Endothelial cell of umbilical vein (primary cell): ENCODE measurements at places on chromosomes 7 and 10. TPM values are rescaled to one million over a fixed set of nuclear protein-coding genes. Genes with fewer than 3 reads are reported as not detected.

The HOXA2 gene
- 2.2 and 2.3 TPM in 2 replicates for total RNA-seq

The EN2 gene
- total RNA-seq: not detected in 2 replicates

The AOAH gene
- not detected in 2 replicates for total RNA-seq

The LRRD1 gene
- 0.46 TPM in 1 of 2 replicates, not detected in the other for total RNA-seq

The MLXIPL gene
- not detected in 2 replicates for total RNA-seq

The AKR1C8 gene
- not detected in 2 replicates for total RNA-seq

GRCh38 chr7:150443793-150444540, 6.5 kb upstream of the GIMAP8 start:
- DNase-seq: no peak

DNA sequence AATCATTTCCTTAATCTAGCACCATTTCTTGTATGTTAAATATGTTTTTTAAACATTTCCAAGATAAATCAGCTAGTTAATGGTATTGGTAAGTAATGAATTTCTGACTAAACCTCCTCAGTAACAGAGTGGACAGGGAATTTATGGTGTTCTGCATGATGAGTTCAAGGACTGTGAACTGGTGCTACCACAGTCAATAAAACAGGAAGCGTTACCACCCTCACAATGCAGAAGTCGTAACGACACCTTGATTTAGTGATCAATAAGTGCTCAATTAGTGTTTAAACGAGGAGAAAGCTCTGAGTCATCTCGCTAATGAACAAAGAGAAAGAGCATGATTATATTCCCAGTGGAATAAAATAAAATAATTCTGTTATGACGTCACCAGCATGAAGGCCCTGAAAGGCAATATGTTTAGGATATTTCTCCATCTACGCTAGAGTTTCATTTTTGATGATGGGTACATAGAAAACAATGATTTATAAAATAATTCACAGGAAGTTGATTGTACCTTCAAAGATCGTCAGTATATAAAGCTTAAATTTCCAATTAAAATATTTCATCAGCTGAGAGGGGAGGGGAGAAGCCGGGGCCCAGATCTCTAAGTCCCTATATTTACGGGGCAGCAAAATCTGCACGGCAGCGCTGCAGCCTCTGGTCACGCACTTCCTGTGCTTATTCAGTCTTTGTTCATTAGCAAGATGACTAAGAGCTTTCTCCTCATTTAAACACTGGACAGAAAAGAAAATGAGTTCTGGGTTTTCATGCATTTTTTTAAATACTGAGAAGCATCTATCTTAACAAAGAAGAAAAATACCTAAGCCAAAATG, 400.5 kb downstream of the PTPRN2 start:
- no peak for DNase-seq

GRCh38 chr7:148172920-148173319, 417.6 kb upstream of the C7orf33 start:
- DNase-seq: no peak

- DNase-seq: no peak
Observed at GRCh38 chr7:133618970-133619369, 366.1 kb downstream of the EXOC4 start.

- DNase-seq: peak; percentile 15
Observed at GRCh38 chr10:132248455-132249225, 59.1 kb downstream of the STK32C start.

DNA sequence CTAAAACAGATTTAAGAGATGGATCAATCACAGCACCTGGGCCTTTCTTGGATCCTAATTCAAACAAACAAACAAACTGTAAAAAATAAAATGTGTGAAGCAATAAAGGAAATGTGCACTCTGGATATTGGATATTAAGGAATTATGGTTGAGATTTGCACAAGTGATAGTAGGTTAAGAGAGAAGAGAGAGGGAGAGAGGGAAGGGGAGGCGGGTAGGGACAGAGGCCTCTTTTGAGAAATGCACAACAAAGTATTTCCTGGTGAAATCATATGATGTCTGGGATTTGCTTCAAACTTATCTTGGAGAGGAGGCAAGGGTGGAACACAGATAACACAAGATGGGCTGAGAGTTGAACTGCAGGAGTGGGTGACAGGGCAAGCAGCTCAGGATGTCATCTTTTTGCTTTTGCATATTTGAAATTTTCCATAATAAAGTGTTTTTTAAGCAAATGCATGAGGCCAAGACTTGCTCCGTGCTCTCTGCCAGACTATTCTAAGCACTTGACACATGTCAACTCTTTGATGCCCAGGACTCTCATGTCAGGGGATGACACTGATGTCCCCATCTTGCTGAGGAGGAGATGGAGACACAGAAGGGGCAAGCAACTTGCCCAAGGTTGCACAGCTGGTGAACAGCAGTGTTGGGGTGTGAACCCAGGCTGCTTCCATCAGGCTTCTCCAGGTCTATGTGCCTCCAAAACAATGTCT, 9.1 kb upstream of the AEBP1 start:
- no peak for DNase-seq

DNA sequence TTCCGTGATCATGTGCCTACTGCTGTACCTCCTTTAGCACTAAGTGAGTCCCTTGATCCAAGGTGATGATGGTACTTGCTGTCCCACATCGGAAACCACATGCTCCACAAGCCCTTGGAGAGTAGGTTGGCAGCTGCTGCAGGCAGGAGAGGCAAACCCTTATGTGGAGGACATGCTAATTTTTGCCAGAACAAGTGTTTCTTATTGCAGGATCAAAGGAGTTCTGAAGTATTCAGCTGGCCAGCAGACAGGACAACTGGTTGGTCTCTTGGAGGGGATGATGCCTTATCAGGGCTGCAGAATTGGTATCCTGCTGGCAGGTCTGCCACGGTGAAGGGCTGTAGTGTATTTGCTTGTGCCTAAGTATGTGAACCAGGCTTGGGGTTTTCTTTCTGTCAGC, 36.8 kb downstream of the NACAD start:
- DNase-seq: no peak

GRCh38 chr10:126170371-126170770, 217.9 kb downstream of the ADAM12 start:
- no peak for DNase-seq

- DNase-seq: no peak
Observed at GRCh38 chr10:91935886-91936285, 12.3 kb downstream of the BTAF1 start.

DNA sequence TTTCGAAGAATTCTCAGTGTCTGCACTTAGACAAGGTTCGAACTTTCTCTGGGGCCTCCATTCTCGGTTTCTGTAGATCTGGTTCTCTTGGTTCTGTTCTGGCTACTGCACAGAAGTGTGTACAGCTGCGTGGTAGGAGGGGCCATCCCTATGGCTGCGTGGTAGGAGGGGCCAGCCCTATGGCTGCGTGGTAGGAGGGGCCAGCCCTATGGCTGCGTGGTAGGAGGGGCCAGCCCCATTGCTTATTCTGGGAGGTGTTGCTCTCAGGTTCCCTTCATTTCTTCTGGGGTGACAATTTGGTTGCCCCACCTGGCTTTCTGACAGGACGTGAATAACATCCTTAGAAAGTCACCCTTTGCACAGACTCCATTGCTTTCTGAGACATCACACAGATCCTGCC, 65.2 kb upstream of the CHST15 start:
- DNase-seq: no peak

- peak; percentile 50 for DNase-seq
Observed at GRCh38 chr10:119412244-119413092, 130.1 kb downstream of the RGS10 start.

GRCh38 chr10:132239126-132240031, 52.6 kb downstream of the DPYSL4 start:
- DNase-seq: no peak

DNA sequence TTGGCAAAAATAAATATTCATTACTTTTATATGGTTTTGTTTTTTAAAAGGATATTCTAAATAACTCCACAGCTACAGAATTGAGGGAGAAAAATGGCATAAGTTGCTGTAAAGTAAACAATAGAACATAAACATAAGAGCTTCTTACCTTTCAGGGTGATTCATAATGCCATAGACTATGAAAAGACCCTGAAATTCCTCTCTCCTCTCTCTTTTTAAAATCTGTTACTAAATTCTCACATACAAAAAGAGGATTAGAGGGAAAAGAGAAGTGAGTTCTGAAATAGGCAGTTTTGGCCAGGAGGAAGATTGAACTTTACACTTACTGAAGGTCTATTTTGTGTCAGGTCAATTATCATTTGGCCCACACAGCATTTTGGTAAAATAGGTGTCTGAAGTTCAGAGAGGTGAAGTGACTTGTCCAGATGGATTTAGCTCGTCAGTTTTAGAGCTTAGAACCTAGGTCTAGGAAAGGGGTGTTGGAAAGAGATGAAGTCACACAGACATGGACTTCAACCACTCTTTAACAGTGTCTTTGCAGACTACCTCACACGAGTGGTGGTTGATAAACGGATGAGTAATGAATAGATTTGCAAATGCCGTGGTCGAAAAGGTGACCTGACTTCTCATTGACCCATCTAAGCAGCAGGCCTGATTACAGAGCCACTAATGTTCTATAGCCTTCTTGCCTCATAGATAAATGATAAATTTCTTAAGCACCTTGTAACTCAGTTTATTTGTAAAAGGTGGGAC, 190.6 kb upstream of the CCDC6 start:
- DNase-seq: no peak

GRCh38 chr7:141128506-141128905, 54.6 kb downstream of the TMEM178B start:
- DNase-seq: no peak
